ENCODE measurements at places on chromosomes 4 and X.

DNA sequence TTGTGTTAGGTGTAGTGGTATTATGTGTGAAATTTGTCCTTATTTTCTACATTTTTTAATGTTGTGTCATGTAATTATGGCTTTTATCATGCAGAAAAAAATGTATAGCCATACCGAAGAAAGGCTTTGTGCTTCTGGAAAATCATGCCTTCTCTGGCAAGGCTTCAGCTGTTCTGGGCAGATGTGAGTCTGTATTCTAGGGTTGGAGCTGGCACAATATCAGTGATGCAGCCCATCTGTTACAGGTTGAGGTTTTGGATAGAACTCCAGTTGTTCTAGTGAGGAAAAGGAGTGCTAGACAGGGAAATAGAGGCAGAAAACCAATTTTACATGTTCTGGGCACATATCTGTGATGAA is 44.8 kb upstream of the PRSS12 start:
- DNase-seq: no peak

DNA sequence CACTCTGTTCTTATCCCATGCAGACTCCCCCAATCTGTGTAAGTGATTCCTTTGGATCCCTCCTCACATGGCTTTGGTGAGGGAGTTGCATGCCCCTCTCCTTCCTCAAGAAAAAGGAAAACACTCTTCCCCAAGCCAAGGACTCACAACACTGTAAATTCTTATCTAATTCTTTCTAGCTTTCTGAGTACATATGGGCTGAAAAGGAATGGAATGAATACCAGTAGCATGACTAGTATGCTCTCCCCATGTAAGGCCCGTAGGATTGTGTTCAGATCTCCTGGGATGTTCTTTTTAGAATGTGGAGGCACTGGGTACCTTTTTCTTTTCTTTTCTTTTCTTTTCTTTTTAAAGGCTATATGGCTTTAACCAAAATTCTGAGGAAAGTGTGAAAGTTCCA is 17.0 kb upstream of the MAGED1 start:
- no peak for DNase-seq

GRCh38 chrX:123673813-123674212 is 59.0 kb downstream of the THOC2 start:
- no peak for DNase-seq

DNA sequence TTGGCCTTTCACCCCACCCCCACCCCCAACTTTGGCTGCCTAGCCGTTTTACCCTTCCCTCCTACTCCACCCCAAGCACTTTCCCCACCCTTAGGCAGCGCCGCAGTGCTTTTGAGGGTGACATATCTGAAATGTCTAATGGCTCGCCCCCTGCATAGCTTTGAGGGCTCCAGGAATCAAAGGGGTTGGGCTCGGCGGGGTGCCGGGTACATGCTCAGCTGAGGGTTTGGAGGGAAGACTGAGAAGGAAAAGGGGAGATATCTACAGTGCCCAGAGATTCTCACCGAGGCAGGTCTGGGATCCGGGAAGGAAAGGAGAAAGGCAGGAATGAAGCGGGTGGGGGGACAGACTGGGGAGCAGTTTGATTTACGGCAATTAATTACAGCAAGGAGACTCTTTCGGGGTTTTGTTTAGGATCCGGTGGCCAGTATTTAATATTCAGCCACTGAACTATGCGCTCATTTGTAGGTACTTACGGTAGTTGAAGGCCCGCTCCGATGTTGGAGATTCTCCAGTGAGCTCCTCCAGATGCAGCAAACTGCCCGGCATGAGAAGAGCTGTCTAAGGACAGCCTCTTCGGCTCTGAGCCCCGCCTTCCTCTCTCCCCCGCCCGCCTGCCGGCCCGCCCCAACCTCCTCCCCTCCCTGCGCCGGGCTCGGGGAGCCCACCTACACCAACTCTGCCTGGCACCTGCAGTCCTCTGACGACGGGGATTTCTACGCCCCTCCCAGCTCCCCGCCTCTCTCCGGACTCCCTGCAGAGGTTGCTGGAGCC is at the start of gene IGSF1:
TSS of gene IGSF1 (minus strand) at position 569 of the 774 bp plus-strand sequence. CDS start 2,632 bp downstream, outside the sequence.
- DNase-seq: peak; percentile 82

GRCh38 chr4:8427761-8428287 is 12.7 kb downstream of the ACOX3 start:
- peak; percentile 54 for DNase-seq

DNA sequence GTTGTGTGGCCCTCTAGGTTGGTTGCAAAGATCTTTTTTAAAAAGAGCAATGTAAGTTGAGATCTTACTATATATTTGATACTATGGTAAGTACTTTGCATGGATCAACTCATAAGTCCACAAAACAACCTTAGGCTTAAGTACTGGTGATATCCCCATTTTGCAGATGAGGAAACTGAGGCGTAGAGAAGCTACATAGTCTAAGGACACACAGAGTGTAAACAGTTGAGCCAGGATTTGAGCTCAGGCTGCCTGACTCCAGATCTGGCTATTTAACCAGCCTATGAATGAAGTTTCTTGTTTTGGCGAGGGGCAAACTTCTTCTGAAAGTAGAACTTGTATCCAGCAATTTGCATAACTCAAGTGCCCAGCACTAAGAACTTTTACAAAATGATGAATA is 38.6 kb upstream of the STX18 start:
- DNase-seq: no peak

DNA sequence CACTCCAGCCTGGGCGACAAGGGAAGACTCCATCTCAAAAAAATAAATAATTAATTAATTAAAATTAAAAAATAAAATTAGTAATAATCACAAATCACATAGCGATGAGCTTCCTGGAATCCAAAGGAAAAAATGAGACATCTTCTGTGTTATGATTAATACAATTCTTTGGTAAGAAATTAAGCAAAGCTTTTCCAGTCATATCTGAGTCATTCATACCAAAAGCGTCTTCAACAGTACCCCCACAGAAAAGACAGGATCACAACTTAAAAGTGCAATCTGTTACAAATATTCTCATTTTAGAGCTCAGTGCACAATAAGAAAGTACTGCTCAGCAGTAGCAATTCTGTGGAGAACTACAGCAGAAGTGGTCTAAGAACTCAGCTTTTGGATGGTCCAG is 168.5 kb upstream of the MXRA5 start:
- DNase-seq: no peak

- no peak for DNase-seq
These were observed 828.6 kb downstream of the ADGRL3 start for GRCh38 chr4:62028745-62029144.

- DNase-seq: no peak
These were observed 114.2 kb upstream of the TBC1D9 start for GRCh38 chr4:140870427-140870826.

DNA sequence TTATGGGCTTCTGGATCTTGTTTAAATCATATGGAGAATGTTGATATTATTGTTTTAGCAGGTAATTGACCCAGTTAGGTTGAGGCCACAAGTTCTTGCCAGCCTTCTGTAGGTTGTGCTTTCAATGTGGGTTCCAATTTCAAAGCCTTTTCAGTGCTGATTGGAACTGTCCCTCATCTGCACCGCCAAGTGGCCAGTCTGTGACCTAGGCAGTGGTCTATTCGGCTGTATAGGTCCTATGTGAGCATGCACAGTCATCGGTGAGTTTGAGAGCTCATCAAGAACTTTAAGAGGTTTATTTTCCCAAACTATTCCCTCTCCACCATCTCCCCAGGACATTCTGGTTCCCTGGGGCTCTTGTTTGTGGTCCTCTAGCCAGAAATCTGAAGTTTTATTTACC is 35.7 kb downstream of the DDX53 start:
- DNase-seq: peak; percentile 13

GRCh38 chr4:2172627-2173231 is 69.2 kb downstream of the HAUS3 start:
- DNase-seq: no peak

- DNase-seq: no peak
These were observed 7.9 kb downstream of the FAM200B start for GRCh38 chr4:15689540-15689939.
